ENCODE measurements at places on chromosomes 4 and X.

GRCh38 chrX:40922307-40922706 is 162.9 kb upstream of the USP9X start:
- no peak for DNase-seq

- no peak for DNase-seq
Measured at GRCh38 chrX:19195243-19195610, 73.0 kb upstream of the ADGRG2 start.

GRCh38 chr4:110510955-110511544 is 35.1 kb downstream of the ENPEP start:
- no peak for DNase-seq

DNA sequence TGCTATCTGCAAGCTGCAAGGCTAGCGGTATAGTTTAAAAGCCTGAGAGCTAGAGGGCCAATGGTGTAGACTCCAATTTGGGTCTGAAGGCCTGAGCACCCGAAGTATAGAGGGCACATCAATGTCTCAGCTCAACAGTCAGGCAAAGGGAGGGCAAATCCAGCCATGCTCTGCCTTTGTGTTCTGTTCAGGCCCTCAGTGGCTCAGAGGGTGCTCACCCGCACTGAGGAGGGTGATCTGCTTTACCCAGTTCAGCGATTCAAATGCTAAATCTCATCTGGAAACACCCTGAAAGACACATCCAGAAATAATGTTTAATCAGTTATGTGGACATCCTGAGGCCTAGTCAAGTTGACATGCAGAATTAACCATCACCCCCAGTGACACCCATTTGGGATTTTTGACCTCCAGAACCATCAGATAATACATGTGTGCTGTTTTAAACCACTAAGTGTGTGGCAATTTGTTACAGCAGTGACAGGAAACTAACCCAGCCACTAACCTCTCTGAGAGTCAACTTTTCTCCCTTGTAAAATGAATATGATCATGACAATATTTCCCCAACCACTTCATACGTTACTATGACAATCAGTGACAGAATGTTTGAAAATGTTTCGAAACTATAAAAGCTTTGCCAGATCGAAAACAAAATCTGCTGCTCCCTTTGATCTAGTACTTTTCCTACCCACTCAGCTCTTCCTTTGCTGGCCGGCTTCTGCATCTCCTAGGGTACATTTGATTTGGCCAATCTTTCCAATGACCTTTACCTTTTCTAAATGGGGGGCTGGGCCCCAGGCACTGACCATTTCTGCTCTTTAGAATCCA is 8.4 kb upstream of the TBL1X start:
- DNase-seq: no peak

GRCh38 chrX:6732101-6732500 is 197.2 kb upstream of the VCX3A start:
- DNase-seq: no peak

GRCh38 chrX:46978341-46979291 is 66.4 kb downstream of the JADE3 start:
- DNase-seq: no peak

- no peak for DNase-seq
Measured at GRCh38 chrX:641671-642435, 11.3 kb downstream of the SHOX start.

- no peak for DNase-seq
Measured at GRCh38 chr4:153950100-153950979, 161.5 kb upstream of the SFRP2 start.
